Stimulated activated CD4-positive, alpha-beta T cell treated with anti-CD3 and anti-CD28 coated beads, Interleukin-2, amount 100 ng/mL, for 24 hours (primary cell): ENCODE measurements at places on chromosomes 7 and 10.

- DNase-seq = no peak
Measured at GRCh38 chr7:99325001-99325493, 651 bp upstream of the ARPC1A start.

DNA sequence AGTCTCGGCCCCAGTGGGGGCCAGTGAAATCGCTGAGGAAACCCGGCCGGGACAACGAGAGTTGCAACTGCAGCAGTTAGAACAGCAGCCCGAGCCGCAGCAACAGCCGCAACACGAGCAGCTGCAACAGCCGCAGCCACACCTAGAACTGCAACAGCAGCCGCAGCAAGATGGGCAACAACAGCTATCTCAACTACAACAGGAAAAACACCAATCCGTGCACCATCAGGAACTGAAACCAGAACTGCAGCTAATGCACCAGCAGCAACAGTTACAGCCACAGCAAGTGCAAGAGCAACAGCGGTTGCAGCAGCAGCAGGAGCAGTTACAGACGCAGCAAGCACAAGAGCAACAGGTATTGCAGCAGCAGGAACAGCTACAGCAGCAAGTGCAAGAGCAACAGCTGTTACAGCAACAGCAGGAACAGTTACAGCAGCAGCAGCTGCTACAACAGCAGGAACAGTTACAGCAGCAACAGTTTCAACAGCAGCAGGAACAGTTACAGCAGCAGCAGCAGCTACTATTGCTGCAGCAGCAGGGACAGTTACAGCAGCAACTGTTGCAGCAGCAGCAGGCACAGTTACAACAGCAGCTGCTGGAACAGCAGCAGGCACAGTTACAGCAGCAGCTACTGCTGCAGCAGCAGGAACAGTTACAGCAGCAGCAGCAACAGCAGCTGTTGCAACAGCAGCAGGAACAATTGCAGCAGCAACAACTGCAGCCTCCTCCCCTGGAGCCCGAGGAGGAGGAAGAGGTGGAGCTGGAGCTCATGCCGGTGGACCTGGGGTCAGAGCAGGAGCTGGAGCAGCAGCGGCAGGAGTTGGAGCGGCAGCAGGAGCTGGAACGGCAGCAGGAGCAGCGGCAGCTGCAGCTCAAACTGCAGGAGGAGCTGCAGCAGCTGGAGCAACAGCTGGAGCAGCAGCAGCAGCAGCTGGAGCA is 6.1 kb downstream of the ZNF853 start:
- no peak for DNase-seq

- no peak for DNase-seq
Measured at GRCh38 chr10:53325066-53325465, 552.5 kb upstream of the MBL2 start.

- DNase-seq = no peak
Measured at GRCh38 chr7:33130184-33130583, 820 bp downstream of the BBS9 start.

- DNase-seq = no peak
Measured at GRCh38 chr10:7667262-7668141, 736 bp upstream of the ITIH5 start.

DNA sequence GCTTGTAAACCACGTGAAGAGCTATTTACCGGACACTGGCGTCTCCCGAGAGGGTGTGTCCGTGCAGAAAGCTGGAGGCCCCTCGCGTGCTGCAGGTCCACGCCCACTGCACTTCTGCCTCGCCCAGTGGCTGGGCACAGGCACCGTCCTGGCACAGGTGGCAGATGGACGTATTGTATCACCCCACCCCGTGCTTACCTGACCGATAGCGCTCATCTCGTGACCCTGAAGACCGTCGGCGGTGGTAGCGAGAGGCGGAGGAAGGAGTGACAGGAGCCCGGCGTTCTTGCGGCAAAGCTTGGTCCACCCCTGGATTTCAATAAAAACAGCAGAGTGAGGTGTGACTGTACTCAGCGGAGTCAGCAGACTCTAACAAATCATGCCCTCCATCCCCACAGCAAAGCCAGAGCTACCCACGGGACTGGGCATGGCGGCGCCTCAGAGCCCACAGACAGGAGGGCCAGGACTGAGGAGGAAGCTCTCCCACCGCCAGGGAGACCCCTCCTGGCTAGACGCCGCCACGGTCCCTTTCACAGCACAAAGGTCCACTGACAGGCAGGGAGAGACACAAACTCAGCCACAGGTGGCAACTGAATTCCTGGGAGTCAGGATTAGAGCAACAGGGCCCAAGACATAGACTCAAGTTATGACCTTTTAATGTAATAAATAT is 217.1 kb downstream of the DIP2C start:
- no peak for DNase-seq

GRCh38 chr7:32494946-32495297 is 367 bp upstream of the AVL9 start:
- DNase-seq = no peak

DNA sequence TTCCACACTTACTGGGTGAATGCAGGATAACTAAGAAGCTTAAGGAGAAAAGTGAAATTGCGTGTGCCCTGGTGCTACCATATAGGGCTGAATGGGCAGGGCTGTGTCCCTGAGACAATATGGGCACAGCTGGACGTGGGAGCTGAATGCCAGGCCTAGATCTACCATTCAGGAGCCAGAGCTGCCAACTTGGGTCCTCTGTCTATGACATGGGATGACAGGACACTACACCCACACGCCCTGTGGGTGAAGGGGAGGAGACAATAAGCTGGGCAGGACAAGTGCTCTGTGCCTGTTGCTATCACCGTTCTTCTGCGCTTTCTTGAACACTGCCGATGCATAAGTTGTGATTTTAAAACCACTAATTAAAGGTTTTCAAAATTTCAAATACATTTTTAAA is 293.9 kb downstream of the TNS3 start:
- no peak for DNase-seq

DNA sequence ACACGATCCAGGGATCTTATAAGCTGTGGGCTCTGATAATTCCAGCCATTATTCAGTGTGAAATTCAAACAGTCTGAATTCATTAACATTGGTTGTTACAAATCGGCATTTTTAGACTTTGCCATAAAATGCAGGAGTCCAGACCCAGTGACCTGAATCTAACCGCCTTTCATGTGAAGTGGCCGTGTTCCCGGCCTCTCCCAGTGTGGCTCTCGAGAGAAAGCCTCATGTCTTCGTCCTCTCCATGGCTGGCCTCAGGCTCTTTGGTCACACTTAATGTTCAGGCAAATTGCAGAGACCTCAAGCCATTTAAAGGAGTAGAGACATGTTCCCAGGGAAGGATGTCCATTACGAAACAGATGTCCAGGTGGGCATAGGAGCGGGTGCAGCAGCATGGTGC is 59.3 kb downstream of the CTBP2 start:
- no peak for DNase-seq
